ENCODE measurements at places on chromosomes 7 and 10.

DNA sequence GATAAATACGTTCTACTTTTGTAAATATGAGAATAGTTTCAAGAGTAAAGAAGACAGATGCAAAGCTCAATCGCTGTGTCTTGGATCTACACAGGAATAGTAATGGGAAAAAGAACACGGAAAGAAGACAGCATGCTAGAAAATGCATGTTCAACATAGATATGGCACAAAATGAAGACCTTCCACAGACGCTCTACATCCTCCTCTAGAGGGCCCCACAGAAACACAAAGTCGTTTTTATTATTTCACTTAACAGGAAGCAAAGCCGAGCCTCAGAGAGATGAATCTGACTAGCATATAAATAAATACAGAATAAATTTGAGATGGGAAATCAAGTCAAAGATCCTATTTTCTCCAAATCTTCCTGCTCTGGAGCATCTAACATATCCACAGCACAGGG, 292.6 kb downstream of the PARD3 start:
- no peak for DNase-seq

DNA sequence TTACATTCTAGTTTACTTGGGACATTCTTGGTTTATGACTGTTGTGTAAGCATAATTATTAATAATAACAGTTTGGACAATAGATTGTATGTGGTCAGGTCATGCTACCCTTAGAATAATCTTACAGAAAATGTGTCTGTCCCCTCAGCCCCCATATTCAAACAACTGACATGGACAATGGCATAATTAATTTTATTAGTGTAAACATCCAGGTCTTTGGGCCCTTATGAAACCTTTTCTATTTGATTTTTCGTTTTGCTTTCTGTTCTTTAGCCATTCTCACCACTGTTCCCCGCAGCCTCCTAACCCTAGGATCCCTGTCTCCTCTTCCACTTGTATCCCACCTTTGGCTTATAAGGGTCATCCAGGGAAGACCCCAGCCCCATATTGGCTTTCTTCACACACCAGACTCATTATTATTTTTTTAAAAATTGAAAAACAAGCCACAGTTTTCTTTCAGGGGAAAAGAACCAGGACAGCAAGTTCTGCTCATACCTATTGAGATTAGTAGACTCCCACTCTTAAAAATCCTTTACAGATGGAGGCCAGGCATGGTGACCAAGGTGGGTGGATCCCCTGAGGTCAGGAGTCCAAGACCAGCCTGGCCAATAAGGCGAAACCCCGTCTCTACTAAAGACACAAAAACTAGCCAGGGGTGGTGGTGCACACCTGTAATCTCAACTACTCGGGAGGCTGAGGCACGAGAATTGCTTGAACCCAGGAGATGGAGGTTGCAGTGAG, 11.5 kb downstream of the VIM start:
- no peak for DNase-seq

DNA sequence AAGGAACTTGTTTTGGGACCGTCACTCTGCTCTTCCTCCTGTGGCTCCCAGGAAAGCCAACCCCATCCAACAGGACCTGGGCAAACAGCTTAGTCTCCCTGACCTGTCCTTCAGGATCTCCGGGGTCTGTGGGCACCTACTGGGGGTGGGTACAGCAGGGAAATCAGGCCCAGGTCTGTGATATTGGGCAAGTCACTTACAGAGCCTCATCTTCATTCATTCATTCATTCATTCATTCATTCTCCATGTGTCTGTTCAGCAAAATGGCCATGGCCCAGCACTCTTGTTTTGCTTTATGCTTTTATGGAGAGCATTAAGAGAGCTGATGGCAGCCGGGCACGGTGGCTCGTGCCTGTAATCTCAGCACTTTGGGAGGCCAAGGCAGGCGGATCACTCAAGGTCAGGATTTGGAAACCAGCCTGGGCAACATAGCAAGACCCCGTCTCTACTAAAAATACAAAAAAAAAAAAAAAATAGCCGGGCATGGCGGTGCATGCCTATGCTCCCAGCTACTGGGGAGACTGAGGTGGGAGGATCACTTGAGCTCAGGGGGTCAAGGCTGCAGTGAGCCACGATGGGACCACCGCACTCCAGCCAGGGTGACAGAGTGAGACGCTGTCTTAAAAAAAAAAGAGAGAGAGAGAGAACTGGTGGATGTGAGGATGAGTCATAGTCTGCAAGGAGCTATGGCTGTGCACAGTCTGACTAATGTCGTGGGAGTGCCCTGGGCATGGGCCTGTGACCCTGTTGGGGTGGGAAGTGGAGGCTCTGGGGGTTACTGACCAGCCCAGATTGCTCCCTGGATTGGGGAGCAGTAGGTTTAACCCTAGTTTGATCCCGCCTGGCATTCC, 54.3 kb downstream of the CLIP2 start:
- DNase-seq: no peak

- DNase-seq: no peak
These were observed 52.8 kb downstream of the ARHGAP22 start for GRCh38 chr10:48551861-48552591.

DNA sequence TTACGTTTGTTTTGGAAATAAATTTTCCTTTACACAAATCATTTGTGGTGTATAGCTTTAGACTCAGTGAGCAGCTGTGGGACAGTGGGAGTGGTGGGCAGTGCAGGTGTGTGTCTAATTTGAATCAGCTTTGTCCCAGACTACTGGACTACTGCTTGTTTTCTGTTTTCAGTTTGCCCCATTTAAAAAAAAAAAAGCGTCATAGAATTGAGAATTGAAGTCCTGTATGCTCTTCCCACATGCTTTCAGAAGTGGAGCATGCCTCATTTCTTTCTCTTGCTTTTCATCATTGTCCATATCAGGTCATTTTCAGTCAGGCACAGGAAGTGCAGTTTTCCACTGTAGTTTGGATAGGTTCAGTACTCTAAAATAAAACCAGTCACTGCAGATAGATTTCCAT, 66.1 kb downstream of the SHH start:
- no peak for DNase-seq

GRCh38 chr10:20598590-20598989, 298.5 kb downstream of the NEBL start:
- DNase-seq: no peak

DNA sequence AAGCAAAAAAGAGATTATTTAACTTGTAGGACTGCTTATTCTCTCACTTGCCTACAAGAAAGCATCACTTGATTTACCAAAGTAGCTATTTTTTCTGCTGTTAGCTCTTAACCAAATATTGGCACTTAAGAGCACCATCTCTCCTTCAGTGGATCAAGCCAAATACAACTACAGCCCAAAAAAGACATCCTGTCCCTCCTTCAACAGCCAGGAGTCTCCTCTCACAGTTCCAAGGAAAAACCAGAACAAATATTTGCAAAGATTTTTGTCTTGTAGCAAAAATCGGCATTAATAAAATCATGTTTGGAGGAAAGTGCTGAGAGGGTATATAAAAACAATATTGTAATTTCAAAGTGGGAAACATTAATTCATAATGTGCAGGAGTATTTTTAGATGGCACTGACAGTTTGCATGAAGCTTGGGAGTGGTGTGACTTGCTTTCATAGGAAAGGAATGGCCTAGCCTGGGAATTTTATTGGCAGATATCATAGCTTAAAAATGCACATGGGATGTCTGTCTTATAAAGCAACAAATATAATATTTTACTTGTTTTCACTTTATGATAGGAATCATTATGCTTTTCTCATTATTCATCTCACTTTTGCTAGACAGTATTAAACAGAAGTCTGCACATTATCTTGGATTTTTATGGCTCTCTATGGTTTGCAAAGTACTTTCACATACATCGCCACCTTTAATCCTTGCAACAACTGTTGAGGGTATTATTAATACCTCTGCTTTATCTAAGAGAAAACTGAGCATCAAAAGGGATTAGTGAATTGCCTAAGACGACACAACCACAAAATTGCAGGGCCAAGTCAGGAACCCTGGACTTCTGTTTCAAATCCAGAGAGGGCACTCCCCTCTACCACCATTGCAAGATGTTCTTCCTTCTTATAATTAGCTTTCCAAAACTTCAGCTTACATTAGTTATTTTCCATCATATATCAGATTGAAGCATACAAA, 103.5 kb downstream of the AGMO start:
- DNase-seq: no peak

DNA sequence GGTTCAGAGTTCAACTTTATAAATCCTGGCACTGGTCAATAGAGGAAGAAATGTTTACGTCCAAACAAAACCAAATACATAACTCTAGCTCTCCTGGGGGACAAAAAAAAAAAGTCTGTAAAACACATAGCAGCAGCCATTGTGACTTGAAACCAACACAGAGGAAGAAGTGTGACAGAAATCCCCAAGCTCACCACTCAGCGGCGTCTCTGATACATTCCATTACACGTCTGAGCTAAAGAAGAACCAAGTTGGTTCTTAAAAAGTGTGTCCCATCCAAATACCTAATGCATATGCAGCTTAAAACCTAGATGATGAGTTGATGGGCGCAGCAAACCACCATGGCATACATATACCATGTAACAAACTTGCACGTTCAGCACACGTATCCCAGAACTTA, 58.3 kb upstream of the NANOS1 start:
- no peak for DNase-seq

DNA sequence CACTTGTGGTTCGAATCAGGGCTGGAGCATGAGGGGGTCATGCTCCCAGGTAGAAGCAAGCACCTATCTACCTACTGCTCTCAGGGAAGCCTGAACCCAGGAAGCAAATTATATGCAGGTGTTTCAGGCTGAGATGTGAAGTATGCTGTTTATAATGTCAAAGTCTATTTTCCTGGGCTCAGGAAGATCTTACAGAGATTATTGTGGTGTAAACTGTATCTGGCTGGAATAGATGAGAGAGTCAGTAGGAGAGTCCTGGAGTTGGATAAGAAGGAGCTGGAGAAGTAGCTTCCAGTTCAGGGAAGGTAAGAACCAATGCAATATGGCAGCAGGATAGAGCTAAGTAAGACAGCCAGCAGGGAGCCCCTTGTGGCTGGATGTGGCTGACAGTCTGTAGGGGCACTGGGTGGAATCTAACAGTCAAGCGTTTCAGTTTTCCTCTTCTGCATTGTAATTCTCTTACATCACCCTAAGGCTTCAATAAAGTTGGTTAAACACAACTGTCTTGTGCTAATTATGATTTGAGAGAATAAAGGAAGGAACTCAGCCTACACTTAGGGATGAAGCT, 105.9 kb upstream of the EEPD1 start:
- no peak for DNase-seq

DNA sequence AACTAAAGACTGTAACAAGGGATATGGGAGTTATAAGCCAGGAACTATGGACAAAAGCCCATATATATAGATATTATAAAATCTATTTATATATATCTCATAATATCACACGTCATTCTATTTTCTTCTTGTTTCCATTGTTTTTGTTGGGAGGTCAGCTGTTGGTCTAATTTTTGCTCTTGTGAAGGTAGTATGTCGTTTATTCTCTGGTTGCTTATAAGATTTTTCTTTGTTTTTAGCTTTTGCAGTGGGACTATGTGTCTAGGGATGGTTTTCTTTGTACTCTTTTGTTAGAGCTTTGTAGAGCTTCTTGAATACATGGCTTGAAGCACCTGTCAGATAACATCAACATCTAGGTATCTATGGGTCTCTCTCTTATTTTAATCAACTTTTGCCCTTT, 14.0 kb downstream of the ARL4A start:
- DNase-seq: no peak

- DNase-seq: no peak
These were observed 79.3 kb upstream of the MEOX2 start for GRCh38 chr7:15765753-15766152.

DNA sequence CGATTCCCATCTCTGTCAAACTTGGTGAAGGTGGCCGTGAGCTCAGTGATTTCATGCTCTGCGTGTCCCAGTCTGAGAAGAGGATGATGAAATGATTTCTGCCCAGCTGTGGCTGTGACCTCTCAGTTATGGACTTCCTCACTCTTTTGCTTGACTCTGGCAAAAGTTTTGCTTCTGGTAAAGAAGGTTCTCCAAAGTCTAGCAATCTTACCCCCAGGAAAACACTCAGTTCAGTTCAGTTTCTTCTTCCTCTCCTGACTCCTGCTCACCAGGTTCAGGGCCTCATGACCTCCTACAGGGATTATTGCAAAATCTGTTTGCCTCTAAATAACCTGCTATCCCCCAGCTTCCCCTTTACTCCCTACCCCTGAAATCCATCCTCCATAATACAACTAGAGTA, 4.9 kb upstream of the BLOC1S2 start:
- DNase-seq: no peak

DNA sequence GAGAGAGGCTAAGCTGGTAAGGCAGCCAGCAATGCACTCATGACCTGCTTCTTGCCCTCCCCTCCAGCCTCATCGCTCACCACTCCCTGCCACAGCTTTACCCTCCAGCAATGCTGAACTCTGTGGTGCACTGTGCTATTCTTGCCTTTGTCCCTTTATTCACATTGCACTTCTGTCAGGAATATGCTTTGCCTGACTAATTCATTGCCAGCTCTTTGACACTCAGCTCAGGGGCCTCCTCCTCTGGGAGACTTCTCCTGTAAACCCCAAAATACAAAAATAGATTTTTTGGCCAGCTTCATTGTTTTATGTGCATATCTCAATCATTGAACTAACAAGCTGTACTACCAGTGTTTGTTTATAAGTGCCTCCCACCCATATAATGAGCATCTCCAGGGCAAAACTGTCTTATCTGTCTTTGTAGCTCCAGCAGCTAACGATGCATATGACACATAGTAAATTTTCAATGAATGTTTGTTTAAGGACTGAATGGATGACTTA, 8.2 kb downstream of the CNNM1 start:
- no peak for DNase-seq

GRCh38 chr7:114921631-114922025, 266 bp upstream of the MDFIC start:
- DNase-seq: peak; percentile 18

DNA sequence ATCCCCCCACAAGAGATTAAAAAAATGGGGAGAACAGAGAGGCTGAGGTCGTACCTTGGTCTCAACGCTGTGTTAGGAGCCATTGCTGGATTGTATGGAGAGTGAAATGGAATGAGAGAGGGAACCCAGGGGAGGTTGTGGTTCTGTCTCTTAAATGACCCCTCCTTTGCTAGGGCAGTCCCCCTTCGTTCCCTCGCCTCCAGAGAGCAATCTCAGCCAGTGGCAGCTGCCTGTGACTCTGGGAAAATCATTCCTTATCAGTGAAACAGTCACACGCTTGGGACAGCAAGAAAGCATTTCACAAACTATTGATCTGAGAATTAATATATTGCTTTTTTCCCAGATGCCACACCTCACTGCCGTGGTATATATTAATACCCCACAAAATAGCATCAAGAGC, 12.0 kb upstream of the CARD11 start:
- no peak for DNase-seq

DNA sequence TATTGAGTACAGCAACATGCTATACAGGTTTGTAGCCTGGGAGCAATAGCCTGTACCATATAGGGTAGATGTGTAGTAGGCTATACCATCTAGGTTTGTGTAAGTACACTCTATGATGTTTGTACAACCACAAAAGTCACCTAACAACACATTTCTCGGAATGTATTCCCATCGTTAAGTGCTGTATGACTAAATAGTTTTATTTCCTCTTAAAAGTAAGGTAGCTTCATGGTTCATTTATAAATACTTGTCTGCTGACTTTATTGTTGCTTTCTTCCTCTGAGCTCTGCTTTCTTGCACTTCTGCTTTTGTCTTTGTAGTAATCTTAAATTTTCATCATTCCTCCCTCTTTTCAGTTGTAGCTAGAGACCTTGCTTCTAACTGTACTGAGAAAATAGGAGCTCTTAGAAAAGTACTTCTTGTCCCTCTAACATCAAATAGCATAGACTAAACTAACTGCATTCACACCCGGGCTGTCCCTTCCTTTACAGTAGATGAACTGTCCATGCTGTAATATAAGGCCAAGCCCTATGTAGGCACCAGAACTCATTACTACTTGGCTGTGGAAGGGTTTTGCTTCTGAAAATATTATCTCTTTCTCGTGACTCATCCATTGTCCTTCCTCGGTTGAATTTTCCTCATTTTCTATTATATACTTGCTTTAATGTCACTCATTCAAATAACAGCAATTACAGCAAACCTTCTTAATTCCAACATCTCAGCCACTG, 55.4 kb upstream of the FAM3C start:
- no peak for DNase-seq
